ENCODE measurements at places on chromosomes 7 and 10. TPM values are rescaled to one million over a fixed set of nuclear protein-coding genes. Genes with fewer than 3 reads are reported as not detected.

DNA sequence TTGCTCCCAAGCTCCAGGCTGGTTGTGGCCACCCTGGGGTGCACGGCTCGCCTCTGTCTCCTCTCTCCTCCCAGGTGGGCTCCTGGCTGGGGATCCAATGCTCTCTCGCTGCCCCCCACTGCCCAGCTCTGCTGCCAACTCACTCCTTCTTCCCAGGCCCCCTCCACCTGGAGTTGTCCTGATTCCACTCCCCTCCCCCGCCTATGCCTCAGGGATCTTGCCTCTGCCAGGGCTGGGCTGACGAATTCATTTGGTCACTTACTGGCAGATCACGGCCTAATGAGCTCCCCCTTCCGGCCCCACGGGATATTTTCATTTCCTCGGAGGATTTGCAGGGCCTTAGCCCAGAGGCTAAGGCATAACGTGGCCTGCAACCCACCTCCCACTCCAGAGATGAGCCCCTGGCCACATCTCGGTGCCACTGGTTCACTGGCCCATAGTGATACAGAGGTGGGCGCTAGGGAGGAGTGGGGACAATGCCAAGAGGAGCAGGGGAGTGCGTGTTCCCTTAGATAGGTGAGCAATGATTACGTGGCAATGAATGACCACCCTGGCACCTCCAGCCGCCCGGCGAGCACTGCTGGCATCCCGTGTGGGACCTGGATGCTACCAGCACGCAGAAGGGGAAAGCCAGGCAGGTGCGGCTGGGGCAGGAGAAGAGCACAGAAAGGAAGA, 344.6 kb upstream of the SHH start:
- H3K36me3 ChIP-seq: no peaks in the 10 kb centered on the region
- H3K4me1 ChIP-seq: no peaks in the 10 kb centered on the region
- no peak overlapping the region for H3K27ac ChIP-seq
- peak; percentile 57 for DNase-seq

DNA sequence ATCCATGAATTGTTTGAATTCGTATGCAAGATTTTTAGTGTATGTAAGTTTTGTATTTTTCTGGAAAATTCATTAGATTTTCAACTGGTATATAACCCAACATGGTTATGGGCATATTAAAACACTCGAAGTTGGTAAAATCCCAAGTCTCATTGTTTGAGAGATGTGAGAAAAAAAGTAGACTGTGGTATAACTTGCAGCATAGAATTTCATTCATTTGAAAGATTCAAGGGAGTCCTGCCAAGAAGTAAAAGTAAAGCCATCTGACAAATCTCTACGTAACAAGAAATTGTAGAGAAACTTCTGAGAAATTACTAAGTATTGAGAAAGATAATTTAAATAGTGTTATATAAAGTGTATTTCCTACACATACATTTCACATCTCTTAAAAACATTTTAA, 40.2 kb downstream of the SEMA3E start:
- no peak overlapping the region for H3K4me3 ChIP-seq
- no peak for DNase-seq
- H3K27me3 ChIP-seq: no peaks in the 10 kb centered on the region
- peaks cover 34% of the 10 kb centered on the region for H3K4me1 ChIP-seq
- no peak overlapping the region for H3K27ac ChIP-seq

DNA sequence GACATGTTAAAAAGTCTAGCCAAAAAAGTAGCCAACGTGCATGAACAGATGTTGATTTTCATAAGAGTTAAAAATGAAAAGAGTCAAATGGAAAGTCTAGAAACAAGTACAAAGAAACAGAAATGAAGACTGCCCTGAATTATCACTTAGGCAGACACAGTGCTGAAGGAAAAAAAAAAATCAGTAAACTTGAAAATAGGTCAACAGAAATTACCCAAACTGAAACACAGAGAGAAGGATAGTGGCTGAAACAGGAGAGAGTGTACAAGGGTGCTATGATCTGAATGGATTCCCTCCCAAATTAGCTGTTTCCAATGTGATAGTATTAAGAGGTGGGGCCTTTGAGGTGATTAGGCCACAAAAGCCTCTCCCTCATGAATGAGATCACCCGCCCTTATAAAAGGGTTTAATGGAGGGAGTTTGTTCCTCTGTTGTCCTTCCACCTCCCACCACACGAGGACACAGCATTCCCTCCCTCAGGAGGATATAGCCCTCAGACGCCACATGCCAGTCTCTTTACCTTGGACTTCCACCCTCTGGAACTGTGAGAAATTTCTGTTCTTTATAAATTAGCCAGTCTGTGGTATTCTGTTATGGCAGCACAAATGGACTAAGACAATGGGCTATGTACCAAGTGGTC, 249.7 kb downstream of the AHR start:
- no peak overlapping the region for H3K27ac ChIP-seq
- no peaks in the 10 kb centered on the region for H3K4me1 ChIP-seq
- no peak overlapping the region for H3K4me3 ChIP-seq
- DNase-seq: peak; percentile 66
- H3K27me3 ChIP-seq: no peaks in the 10 kb centered on the region

DNA sequence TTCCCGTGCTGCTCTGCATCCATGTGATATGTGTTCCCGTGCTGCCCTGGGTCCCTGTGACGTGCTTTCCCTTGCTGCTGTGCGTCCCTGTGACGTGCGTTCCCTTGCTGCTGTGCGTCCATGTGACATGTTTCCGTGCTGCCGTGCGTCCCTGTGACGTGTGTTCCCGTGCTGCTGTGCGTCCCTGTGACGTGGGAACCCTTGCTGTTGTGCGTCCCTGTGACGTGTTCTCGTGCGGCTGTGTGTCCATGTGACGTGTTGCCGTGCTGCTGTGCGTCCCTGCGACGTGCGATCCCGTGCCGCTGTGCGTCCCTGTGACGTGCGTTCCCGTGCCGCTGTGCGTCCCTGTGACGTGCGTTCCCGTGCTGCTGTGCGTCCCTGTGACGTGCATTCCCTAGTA, 45.8 kb downstream of the WDR37 start:
- no peak for DNase-seq
- no peaks in the 10 kb centered on the region for H3K27me3 ChIP-seq
- H3K27ac ChIP-seq: no peak overlapping the region

DNA sequence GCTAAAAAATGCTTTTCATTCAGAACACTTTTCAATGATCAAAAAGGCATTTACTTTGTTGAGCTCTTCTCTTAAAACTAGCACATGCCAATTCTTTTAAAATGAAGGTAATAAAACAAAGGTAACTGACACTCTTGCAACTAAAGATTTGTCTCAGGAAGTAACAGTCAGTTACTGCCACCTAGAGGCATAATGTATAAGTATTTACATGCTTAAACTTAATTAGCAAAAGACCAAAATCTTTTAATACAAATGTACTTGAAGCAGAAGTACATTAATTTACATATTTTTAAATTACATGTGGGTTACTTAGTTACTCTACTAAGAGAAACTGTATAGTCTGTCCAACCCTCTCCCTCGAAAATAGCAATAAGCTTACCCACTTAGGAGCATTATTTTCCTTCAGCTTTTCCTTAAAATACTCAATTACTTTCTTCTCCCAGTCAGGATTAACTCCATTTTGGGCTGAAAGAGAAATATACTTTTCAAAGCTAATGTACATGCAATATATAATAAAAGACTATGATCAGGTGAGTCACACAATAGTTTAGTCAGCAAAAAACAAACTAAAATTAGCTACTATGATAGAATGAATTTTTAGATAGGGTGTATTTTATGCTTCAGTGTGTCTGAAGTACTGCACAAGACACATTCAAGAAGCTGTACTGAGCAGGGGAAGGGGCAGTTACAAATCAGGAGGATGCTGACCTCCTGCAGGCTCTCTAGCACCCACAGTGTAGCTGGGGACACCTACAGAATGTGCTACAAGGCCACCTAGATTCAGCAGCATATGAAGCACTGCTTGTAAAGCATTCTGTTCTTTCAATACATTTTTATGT, 13.0 kb downstream of the MCMBP start:
- H3K27ac ChIP-seq: 0 out of 2 replicates have a peak overlapping the region, but pooled peaks have one; percentile 2
- no peaks in the 10 kb centered on the region for H3K27me3 ChIP-seq
- DNase-seq: peak; percentile 72
- H3K36me3 ChIP-seq: peaks cover 8% of the 10 kb centered on the region
- H3K4me1 ChIP-seq: peaks cover 15% of the 10 kb centered on the region

DNA sequence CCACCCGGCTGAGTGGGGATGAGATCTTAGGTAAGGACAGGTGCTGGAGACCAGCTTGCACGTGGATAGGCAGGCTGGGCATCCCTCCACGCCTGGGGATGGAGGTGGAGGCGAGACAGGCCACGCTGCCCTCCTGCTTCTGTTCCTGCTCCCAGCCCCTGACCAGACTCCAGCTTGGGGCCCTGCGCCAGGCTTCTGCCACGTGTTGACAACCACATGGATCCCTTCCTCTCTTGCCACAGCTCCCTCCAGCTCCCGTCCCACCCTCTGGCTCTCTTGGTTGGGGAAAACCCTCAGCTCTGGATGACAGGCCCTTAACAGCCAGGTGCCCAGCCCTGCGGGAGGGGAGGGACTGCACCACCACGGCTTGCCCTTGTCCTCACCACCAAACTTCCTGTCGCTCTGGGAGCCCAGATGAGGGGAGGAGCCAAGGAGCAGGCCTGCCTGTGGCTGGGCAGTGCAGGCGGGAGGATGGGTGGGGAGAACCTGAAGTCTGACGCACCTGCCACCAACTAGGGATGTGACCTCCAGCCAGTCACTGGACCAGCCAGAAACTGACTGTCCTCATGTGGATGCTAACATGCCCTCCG, 36.0 kb downstream of the KCNH2 start:
- DNase-seq: no peak
- H3K27ac ChIP-seq: no peak overlapping the region
- H3K4me1 ChIP-seq: no peaks in the 10 kb centered on the region
- no peaks in the 10 kb centered on the region for H3K36me3 ChIP-seq
- H3K27me3 ChIP-seq: no peaks in the 10 kb centered on the region

GRCh38 chr10:34808801-34809745, 6.0 kb downstream of the PARD3 start:
- peaks cover 55% of the 10 kb centered on the region for H3K4me1 ChIP-seq
- no peaks in the 10 kb centered on the region for H3K27me3 ChIP-seq
- H3K4me3 ChIP-seq: peak overlapping the region; percentile 36
- peak; percentile 76 for DNase-seq
- H3K27ac ChIP-seq: peak overlapping the region; percentile 76

GRCh38 chr7:132752431-132752830, 176.2 kb upstream of the PLXNA4 start:
- H3K27ac ChIP-seq: no peak overlapping the region
- no peak for DNase-seq
- no peaks in the 10 kb centered on the region for H3K36me3 ChIP-seq
- H3K27me3 ChIP-seq: no peaks in the 10 kb centered on the region

Gene FKBP6
- not detected for total RNA-seq

Gene LRIT1
- 0.07 TPM for total RNA-seq

GRCh38 chr7:156105337-156106106, 293.3 kb upstream of the SHH start:
- H3K4me1 ChIP-seq: no peaks in the 10 kb centered on the region
- H3K36me3 ChIP-seq: no peaks in the 10 kb centered on the region
- H3K27ac ChIP-seq: no peak overlapping the region
- no peaks in the 10 kb centered on the region for H3K27me3 ChIP-seq

- H3K27me3 ChIP-seq: no peaks in the 10 kb centered on the region
- H3K36me3 ChIP-seq: no peaks in the 10 kb centered on the region
- peaks cover 11% of the 10 kb centered on the region for H3K4me1 ChIP-seq
- no peak overlapping the region for H3K27ac ChIP-seq
Observed at GRCh38 chr10:84308481-84309304, 19.7 kb upstream of the CCSER2 start.

GRCh38 chr10:74927701-74928100, 101.3 kb downstream of the KAT6B start:
- no peak overlapping the region for H3K27ac ChIP-seq
- H3K36me3 ChIP-seq: no peaks in the 10 kb centered on the region
- no peak for DNase-seq
- H3K4me3 ChIP-seq: no peak overlapping the region

DNA sequence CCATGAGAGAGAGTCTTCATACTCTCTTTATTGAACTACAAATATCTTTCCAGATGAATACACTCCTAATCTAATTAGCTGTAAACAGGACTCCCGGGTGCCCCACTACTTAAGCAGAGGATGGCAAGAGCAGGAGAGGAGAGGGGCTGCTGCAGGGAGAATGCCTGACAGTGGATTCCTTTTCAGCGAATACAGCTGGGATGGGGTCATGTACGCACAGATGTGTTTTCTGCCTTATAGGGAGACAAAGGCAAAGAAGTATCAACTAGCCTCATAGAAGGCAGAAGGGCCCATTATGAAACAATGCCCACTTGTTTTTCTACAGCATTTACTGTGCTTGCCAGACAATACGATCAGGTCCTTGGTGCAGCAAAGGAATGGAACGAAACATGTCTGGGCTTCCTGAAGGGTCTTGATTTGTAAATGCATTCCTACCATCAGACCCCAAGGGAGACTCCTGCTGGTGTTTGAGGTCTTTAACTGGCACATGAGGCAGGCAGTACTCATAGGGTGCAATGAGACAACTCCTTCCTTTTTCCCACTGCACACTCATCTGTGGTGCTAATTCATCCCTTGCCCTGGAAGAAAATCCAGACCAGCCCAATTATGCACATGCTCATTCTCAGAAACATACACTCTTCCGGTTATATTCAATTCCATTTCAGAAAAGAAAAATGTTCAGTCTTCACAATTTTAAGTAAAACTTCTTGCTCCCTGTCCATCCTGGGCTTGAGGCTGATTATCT, 117.1 kb downstream of the AOAH start:
- no peaks in the 10 kb centered on the region for H3K36me3 ChIP-seq
- H3K4me3 ChIP-seq: no peak overlapping the region

GRCh38 chr7:2820508-2820934, 23.6 kb downstream of the GNA12 start:
- H3K36me3 ChIP-seq: no peaks in the 10 kb centered on the region
- DNase-seq: no peak
- H3K4me1 ChIP-seq: peaks cover 71% of the 10 kb centered on the region
- peak overlapping the region; percentile 23 for H3K4me3 ChIP-seq
- peak overlapping the region; percentile 96 for H3K27ac ChIP-seq
- no peaks in the 10 kb centered on the region for H3K27me3 ChIP-seq

DNA sequence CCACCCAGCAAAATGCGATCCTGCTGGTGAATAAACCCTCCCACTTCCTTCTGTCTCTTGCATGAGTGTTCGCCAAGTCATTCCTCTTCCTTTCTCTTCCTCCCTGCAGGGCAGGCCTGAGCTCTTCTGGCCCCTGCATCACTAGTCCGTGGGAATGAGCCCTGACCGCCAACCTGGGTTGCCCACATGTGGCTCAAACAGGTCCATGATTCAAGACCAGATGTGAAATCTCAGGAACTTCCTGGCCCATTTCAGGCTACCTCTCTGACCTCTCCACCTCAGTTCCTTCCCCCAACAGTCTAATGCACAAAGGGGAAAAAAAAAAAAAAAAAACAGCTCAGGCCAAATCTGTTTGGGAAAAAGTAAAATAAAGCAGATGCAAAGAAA, 5.4 kb upstream of the YWHAG start:
- peak overlapping the region; percentile 75 for H3K27ac ChIP-seq
- no peak overlapping the region for H3K4me3 ChIP-seq
- no peaks in the 10 kb centered on the region for H3K27me3 ChIP-seq
- no peaks in the 10 kb centered on the region for H3K36me3 ChIP-seq
- H3K4me1 ChIP-seq: peaks cover 21% of the 10 kb centered on the region

GRCh38 chr10:118216020-118216419, 126.1 kb downstream of the FAM204A start:
- no peak overlapping the region for H3K27ac ChIP-seq
- no peak for DNase-seq
- H3K27me3 ChIP-seq: no peaks in the 10 kb centered on the region
- H3K4me1 ChIP-seq: no peaks in the 10 kb centered on the region
